ENCODE measurements at places on chromosomes 2 and 18. TPM values are rescaled to one million over a fixed set of nuclear protein-coding genes. Genes with fewer than 3 reads are reported as not detected.

DNA sequence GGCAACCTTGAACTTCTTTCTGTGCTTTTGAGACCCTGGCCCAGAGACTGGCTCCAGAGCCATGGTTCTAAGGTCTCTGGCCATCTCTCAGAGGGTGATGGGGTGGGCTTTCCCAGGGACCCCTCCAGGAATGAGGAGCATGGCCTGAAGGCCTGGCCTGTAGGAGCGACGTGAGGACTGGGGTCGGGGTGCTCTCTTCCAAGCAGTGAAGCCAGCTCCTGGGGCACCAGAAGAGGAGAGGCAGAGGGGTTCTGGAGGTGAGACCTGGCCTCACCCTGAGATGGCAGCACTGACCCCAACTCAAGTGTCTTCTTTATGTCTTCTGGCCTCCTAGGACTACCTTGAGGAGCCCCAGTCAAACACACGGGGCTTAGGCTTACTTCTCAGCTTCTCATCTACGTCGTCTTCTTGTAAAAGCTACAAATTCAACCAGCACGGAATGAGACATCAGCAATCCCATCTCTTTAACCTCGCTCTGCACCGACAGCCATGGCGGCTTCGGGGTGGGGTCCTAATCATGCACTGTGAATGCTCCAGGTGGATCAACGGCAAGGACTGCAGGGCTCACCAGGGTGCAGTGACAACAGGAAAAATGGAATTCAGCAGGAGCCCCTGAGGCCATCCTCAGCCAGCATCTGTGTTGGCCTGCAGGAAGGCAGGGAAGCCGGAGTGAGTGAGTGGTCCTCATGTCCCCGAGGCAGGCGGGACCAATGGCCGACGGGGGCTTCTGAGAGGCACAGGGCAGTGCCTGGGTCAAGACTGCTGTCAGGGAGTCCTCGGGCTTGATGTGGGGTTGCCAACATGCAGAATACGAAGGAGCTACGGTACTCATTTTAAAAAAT, 214.1 kb downstream of the HDAC4 start:
- peak; percentile 14 for DNase-seq

DNA sequence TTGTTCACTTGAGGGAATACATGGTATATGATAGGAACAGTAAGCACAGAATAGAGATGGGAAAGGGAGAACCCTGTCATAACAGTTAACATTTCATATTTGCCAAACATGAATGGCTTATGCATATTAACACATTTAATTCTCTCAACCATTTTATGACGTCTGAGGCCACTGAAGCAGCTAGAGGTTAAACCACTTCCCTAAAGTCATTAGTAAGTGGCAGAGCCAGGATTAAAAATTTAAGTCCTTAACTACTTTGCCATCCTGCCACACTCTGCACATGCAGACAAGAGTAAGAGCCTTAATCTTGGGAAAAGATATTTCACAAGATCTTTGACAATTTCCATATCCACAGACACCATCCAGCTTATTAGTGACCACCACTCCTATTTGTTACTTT, 2.1 kb downstream of the LIPT1 start:
- no peak for DNase-seq

DNA sequence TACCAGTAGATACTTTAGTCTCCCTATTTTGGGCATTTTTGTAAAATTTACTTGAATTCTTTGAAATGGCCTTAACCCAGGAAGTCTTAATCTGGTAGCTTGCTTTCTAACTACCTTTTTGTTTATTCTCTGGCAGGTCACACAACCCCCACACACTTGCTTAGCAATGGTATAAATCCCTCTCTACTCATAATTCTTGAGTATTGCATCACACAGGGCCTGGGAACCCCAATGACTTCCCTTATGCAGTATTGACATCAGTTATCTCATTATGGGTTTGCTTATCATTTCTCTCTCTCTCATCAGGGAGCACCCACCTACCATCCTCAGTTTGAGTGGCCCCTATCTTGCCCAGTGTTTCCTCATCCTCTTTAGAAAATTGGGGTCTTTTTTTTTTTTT, 207.1 kb downstream of the KCNS3 start:
- no peak for DNase-seq

Gene VAMP8
- total RNA-seq = 48.6 TPM

DNA sequence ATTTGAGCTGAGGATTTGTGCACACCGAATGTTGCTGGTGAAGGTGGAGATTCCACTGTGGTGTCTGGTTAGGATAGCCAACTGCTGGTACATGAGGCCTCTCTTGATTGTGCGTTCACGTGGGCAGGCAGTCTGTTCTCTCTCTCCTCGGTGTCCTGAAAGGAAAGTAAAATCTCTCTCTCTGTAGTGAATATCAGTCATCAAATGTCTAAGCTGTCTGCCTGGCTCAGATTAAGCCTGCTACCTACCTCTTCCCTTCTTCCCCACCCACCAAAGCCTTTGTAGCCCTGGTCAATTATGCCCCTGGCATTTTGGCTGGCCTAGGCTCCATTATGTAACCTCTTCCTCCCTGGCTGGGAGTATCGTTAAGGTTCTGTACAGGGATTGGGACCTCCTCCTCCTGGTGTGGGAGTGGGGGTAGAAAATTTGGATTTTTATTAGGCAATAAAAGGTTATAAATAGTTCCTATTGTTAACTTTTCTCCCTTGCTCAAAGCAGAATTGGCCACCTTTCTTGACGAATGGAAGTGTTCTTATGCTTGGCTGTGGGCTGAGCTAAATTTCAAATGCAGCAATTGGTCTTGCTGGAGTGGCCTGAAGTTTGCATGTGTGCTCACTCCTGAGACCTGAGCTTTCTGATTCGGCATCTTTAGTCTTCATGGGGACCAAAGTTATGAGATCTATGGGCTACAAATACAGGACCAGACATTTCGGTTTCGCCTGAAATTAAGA, 148.8 kb downstream of the WDSUB1 start:
- no peak for DNase-seq

Gene DSEL
- total RNA-seq = 28.7 TPM

DNA sequence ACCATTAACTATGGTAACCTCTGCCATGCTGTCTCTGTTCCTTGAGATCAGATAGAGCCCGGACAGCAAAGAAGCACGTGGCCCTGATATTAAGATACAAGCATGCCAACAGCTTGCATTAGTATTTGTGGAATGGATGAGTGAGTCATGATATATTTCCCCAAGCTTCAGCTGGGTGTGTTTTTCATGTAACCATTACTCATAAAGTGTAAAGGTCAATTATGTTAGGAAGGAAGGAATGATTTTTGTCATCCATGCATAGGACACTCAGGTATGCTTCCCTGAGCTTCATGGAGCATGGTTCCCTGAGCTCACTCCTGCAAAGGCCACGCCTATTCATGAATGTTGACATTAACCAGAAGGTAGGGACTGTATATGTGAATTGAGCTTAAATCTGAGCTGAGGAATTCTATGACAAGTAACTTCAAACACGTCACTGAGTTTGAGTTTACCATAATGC, 74.6 kb downstream of the ARL4C start:
- DNase-seq = no peak

- no peak for DNase-seq
These were observed 94.6 kb upstream of the ITGA4 start for GRCh38 chr2:181362561-181362960.

Gene PSMG2
- 88.0 TPM for total RNA-seq

DNA sequence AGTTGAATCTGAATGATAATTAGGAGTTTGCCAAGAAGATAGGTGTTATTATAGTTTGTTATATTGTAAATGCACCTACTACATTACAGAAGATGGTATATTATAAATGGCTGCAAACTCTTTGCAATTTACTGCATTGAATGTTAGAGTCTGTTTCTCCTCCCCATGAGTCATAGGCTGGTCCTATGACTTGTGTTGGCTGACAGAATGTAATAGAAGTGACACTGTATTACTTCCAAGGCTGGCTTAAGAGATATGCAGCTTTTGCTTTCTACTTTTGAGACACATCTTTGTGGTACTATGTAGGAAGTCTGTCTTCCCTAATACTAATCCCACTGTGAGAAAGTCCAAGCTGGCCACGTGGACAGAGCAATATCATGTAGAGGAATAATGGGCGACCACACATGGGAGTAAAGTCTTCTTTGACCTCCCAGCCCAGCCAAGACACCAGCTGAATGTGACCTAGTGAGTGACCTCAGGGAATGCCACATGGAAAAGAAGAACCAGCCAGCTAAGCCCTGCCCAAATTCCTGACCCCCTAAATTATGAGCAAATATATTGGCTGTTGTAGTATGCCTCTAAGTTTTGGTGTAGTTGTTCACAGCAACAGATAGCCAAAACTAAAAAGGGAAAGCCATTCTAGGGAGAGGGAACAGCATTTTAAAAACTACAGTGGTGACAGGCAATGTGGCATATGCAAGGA, 6.8 kb upstream of the DDX1 start:
- no peak for DNase-seq

DNA sequence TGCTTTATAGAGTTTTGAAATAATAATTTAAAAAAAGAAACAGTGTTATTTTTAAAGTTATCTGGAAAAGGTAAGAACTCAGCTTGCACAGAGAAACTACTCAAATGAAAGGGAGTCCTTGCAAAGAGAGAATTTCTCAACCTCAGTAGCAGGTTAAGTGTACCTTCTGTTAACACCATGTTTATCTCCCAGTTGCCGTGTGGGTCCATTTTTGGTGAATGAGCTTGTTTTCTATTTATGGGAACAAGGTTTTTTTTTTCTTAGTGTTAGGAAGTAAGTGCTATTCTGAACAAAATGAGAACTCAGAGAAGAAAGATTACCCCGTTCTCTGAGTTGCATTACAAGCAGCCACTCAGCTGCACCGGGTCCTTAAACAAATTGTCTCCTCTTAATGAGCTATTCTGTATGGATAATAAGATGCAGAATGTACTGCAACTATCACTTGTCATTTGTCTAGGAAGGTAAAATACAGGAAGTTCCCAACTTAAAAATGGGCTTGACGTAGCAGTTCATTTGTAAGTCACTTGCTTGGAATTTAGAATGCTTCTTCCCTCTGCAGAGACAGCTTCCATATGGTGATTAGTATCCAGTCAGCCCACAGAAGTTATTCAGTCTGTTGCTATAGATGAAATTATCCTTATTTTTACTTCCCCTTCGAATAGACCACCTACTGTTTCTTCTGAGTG, 74.9 kb downstream of the LTBP1 start:
- DNase-seq = no peak

DNA sequence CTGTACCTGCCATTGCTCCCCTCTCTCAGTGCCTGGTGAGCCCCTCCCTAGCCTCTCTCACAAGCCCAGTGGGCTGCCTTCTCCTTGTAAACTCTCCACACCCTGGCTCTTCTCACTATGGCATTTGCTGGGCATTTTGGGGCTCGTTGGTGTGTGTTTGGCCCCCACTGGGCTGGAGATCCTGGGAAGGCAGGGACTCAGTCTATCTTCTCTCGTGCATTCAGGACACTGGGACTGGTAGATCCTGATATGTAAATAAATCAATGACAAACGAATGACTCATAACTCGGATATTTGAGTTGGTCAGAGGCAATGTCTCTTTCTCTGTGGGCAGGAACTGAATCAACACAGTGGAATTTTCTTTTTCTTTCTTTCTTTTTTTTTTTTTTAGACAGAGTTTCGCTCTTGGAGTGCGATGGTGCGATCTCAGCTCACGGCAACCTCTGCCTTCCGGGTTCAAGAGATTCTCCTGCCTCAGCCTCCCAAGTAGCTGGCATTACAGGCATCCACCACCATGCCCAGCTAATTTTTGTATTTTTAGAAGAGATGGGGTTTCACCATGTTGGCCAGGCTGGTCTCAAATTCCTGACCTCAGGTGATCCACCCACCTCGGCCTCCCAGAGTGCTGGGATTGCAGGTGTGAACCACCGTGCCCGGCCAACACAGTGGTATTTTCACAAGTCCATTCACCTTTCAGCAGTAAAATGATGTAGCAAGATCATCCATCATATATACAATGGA, 144.6 kb upstream of the SPRED2 start:
- no peak for DNase-seq

- DNase-seq = no peak
These were observed 169.6 kb downstream of the KCNS3 start for GRCh38 chr2:18047896-18048657.

DNA sequence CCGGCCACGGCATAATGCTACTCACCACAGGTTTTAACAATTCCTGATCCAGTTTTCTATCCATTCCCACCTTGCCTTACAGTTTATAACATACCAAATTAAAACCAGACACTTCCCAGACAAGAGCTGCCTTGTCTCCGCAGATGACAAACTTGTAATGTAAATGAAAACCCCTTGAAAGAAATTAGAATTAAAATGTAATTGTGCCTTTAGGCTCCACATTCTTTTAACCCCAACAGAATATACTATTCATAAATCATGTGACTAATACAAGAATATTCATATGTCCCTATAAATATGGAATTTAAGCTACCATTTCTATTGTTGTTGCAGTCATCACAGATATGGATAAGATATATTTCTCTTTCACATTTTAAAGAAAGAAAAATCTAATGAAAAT, 69.9 kb upstream of the ZBTB14 start:
- no peak for DNase-seq

Gene MSH6
- 29.4 TPM for total RNA-seq

Gene GLI2
- total RNA-seq = 2.4 TPM

Gene SLC38A11
- total RNA-seq = 0.60 TPM

Gene OR6B2
- not detected for total RNA-seq

GRCh38 chr2:85215448-85216401, 82.5 kb downstream of the TCF7L1 start:
- no peak for DNase-seq

- no peak for DNase-seq
These were observed 126.8 kb downstream of the ZNF516 start for GRCh38 chr18:76368271-76368670.

Gene ERMN
- 0.50 TPM for total RNA-seq

Gene CYRIA
- 18.0 TPM for total RNA-seq

Gene MARCHF7
- total RNA-seq = 70.2 TPM

Gene PLCD4
- total RNA-seq = 2.9 TPM

Gene ZNF804A
- 0.60 TPM for total RNA-seq

Gene BCL11A
- 0.79 TPM for total RNA-seq

DNA sequence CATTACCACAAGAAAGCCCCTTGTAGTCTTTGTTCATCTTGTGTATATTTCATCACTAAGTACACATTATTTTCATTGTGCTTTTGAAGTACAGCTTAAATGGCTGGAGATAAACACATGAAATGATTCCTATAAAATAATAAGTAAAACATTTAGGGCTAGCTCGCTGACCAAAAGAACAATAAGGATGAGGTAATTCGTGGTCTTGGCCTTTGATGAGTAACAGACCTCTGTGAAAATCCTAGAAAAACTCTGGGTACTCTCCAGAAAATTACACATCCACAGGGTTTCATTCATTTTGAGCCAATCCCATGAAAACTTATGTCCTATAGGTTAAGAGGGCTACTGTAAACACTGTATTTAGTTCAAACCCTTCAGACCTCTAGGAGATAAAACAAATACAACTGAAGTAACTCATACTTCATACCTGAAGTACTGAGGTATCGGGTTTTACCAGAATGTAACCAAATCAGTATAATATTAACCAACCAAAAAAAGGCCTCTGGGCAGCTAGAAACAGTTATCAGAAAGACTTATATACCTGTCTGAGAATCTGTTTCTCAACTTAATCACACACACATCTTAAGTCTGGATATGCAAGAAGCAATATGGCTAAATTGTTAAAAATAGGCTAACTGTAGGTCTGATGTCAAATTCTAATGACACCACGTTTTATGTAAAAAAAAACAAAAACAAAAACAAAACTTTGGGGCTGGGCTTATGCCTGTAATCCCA, 31.0 kb downstream of the CFAP36 start:
- no peak for DNase-seq

All from omental fat pad (tissue), 4 donors.